Pulmonary artery endothelial cell (primary cell): ENCODE measurements at places on chromosomes 7 and 10. TPM values are rescaled to one million over a fixed set of nuclear protein-coding genes. Genes with fewer than 3 reads are reported as not detected.

DNA sequence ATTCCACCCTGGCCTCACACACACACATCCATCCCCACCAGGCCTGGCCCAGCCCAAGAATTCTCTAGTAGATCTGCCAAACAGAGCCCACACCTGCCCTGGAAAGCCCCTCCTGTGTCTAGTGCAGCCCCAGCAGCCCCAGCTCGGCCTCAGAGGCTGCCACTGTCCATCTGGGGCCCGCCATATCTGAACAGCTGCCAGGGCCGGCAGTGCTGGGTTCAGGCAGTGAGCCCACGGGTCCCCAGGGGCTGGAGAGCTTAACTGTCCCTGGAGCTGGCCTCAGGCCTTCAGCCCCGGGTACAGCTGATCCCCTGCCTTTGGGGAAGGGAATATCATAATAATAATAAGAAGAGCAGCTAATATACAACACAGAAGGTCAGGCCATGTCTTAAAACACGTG lies 574 bp downstream of the MYL10 start:
- DNase-seq: no peak

DNA sequence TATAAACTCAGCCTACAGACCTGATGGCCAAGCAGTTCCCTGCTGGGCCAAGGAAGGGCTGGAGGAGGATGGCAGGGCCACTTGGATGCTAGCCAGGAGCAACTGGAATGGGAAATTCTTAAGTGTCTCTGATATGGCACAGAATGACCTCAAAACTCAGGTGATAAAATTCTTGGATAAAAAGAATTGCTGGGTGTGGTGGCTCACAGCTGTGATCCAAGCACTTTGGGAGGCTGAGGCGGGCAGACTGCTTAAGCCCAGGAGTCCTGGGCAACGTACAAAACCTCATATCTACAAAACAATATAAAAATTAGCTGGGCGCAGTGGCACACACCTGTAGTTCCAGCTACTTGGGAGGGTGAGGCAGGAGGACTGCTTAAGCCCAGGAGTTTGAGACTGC lies 14.0 kb upstream of the PKD1L1 start:
- DNase-seq: no peak

DNA sequence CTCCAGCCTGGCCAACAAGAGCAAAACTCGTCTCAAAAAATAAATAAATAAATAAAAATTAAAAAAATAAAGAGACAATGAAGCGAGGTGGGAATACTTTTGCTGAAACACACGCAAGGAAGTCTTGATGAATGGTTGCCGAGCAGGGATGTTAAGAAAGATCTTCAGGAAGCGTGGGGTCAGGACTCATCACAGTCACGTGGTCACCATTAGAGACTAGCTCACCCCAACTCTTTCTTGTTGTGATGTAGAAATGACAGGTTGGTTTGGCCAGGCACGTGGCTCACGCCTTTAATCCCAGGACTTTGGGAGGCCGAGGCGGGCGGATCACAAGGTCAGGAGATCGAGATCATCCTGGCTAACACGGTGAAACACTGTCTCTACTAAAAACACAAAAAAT lies 28.9 kb upstream of the BAIAP2L1 start:
- DNase-seq: no peak

DNA sequence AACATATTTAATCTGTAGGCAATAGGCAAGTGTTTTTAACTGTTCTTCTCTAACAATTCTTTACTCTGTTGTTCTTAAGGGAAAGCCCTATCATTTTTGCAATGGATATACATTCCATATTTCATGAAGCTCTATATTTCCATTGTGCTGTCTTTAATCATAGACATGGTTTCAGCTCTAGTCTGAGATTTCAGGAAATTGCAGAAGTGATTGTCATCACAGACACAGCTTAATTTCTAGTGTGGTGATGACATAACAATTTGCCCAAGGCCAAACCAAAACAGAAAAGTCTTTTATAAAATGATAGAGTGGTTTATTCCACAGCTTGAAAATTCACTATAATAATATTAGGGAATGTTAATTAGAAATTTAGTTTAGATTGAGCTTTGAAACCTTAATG lies 494.1 kb upstream of the SEMA3A start:
- peak; percentile 47 for DNase-seq

DNA sequence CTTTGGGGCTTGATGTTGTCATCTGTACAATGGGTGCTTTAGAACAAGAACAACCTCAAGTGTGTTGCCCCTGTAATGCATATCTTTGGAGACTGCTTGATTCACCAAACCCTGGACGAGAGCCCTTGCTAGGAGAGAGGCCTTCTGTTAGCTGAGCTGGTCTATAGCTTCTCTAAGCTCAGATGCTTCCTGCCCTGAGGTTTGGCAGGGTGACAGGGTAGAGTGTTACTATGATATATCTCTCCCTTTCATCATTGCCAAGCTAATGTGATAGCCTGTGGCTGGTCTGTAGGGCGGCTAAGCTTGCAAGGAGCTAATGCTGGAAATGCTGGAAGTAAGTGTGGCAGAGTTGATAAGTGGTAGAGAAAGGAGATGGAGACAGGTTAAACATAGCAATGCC lies 364.1 kb downstream of the RPS24 start:
- DNase-seq: no peak

DNA sequence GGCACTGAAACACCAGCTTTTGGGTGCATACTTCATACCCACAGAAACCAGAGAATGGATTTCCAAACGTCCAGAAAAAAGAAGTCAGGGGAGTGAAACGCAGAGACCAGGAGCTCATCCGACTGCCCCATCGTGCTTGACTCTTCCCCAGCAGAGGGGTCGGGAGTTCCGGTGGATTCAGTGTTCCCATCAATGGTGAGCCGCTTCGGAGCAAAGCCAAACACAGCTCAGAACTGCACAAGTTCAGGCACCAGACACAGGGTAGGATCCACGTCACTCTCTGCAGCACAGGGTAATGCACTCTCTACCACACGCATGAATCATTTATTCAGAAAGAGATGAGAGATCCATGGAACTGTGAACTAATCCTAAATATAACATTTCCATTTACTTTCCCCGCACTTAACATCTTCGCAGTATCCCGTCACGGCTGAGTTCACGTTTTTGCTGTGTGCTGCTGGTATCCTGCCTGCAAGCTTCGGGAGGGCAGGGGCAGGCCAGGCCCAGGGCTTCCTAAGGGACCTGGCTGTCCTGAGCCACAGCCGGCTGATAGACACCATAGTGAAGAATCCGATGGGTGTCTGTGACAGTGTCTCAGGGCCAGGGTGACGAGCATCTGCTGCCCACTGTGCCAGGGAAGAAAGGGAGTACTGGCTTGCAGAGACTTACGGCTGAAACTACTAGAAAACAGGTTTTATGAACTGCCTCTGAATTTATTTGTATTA lies 545.3 kb downstream of the PTPRN2 start:
- no peak for DNase-seq

DNA sequence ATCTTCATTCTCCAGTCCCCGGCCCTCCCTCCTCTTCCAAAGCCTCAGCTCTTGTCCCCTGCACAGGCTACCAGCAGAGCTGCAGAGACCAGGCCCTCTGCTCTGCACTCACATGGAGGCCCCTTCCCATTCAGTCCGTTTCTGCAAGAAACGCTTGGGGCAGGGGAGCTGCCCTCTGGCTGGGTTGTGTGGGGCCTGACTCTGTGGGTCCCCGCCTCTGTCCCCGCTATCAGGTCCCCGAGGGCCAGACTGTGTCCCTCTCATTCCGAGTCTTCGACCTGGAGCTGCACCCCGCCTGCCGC lies 1.5 kb downstream of the PCOLCE start:
- no peak for DNase-seq

GRCh38 chr10:133378251-133379096 lies 588 bp upstream of the PAOX start:
- DNase-seq: no peak

DNA sequence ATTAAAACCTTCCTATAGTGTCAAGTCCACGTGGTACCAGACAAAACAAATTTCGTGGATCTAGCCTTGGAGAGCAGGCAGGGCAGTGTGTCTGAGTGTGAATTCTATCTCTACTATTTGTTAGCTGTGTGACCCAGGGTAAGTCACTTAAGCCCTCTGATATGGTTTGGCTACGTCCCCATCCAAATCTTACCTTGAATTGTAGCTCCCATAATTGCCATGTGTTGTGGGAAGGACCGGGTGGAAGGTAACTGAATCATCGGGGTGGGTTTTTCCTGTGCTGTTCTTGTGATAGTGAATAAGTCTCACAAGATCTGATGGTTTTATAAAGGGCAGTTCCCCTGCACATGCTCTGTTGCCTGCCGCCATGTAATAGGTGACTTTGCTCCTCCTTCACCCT lies 2.8 kb upstream of the NPFFR1 start:
- no peak for DNase-seq

- DNase-seq: no peak
Observed at GRCh38 chr7:39733881-39734632, 110.7 kb downstream of the RALA start.

DOCK1 gene
- 74.0 and 89.6 TPM in 2 replicates for total RNA-seq

GRCh38 chr7:8605221-8605620 lies 171.8 kb downstream of the NXPH1 start:
- no peak for DNase-seq

AASS gene
- 34.0 and 57.1 TPM in 2 replicates for total RNA-seq

DNA sequence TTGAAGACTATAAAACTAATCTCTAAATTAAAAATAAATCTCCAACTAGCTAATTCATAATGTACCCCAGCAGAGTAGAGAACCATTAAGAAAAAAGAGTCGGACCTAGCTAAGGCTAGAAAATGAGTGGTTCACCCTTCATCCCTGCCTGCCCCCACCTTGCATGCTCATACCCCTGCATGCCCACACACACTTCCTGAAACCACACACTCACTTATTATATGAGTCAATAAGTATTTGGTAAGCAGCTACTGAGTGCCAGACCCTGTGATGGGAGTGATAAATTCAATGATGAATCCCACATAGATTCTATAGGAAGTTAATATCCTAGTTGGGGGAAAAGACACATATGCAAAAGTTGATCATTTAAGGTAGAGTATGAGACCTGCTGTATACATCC lies 152.9 kb upstream of the INHBA start:
- no peak for DNase-seq

CPEB3 gene
- 0.92 and 1.5 TPM in 2 replicates for total RNA-seq

- no peak for DNase-seq
Observed at GRCh38 chr10:14215641-14216040, 115.1 kb downstream of the FRMD4A start.

GRCh38 chr7:27888736-27889135 lies 148.8 kb downstream of the TAX1BP1 start:
- DNase-seq: no peak

- DNase-seq: peak; percentile 58
Observed at GRCh38 chr10:29857843-29858701, 201.3 kb downstream of the JCAD start.

CFAP43 gene
- total RNA-seq: 0.07 TPM in 2 replicates

RHBDD2 gene
- 13.9 and 16.5 TPM in 2 replicates for total RNA-seq

SFRP5 gene
- not detected in 2 replicates for total RNA-seq

AGBL3 gene
- 1.4 and 1.5 TPM in 2 replicates for total RNA-seq

DNA sequence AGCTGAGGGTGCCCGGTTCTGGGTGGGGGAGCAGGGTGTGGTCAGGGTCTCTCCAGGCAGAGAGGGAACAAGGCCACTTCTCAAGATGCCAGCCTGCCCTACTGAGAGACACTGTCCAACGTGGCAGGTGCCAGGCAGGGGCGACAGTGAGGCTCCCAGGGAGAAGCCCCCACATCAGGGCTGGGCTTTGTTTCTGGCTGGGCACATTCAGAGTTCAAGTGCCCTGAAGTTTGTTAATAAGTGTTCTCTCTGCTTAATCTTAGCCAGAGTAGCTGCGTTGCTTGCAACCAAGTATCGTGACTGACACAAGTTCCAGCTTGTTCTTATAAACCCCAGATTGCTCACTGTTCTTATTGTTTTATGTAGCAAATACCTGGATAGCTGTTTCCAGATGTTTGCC lies 21.8 kb downstream of the FOXL3 start:
- no peak for DNase-seq

LZTS2 gene
- total RNA-seq: 56.0 and 56.2 TPM in 2 replicates

DNA sequence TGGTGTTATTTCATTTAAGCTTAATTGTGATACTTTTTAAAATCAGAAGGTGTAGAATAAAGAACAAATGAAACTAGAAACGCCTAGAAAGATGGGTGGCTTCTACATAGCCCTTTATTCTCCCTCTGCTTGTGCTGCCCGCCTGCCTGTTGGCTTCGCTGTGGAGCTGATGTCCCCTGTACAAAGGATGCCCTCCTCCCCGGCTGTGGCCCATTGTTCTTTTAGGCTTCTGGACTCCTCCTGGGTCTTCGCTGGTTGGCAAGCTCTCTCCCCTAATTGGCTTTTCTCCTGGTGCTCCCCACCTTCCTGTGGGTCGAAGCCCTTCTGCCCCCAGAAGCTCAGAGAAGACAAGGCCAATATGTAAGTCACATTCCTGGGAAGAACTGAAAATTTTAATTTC lies 98.2 kb downstream of the FANK1 start:
- DNase-seq: no peak

- DNase-seq: no peak
Observed at GRCh38 chr7:122833888-122834570, 52.2 kb downstream of the CADPS2 start.

- DNase-seq: no peak
Observed at GRCh38 chr10:46229144-46229563, 57.6 kb upstream of the ANTXRL start.

GRCh38 chr7:130951303-130951975 lies 217.4 kb upstream of the KLF14 start:
- DNase-seq: no peak

- DNase-seq: no peak
Observed at GRCh38 chr10:1157615-1157933, 101.4 kb downstream of the WDR37 start.

RSPH10B2 gene
- 0.13 TPM in 1 of 2 replicates, not detected in the other for total RNA-seq

UNCX gene
- total RNA-seq: not detected in 2 replicates

DNA sequence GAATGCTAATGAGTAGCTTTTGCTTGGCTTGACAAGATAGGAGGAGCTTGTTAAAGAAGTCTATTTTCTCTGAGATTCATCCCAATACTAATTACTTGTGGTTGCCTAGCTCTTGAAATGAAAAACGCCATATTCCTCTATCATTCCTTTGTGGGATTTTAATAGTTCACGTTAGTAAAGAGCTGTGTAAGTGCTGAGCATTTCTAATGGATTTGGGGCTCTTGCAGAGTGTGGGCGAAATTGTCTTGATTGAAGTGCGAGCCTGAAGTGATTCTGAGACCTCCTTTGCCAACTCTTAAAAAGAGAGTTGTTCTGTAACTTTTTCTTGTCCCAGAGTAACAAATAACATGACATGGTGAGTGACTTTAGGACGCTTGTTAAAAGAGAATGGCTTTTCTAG lies 45.2 kb downstream of the EXOC4 start:
- no peak for DNase-seq

- no peak for DNase-seq
Observed at GRCh38 chr7:48139459-48139858, 31.8 kb upstream of the ABCA13 start.

GRCh38 chr7:114085313-114085591 lies 166.4 kb upstream of the PPP1R3A start:
- no peak for DNase-seq

GRCh38 chr7:149827089-149827981 lies 10.8 kb upstream of the ZNF862 start:
- DNase-seq: no peak

GRCh38 chr7:47508389-47509380 lies 73.2 kb downstream of the TNS3 start:
- no peak for DNase-seq

SLIT1 gene
- under 0.01 and 0.04 TPM in 2 replicates for total RNA-seq

GRCh38 chr10:63042256-63042655 lies 90.9 kb upstream of the NRBF2 start:
- DNase-seq: no peak
